Inflammatory macrophage (primary cell): ENCODE measurements at places on chromosomes 6 and 20.

DNA sequence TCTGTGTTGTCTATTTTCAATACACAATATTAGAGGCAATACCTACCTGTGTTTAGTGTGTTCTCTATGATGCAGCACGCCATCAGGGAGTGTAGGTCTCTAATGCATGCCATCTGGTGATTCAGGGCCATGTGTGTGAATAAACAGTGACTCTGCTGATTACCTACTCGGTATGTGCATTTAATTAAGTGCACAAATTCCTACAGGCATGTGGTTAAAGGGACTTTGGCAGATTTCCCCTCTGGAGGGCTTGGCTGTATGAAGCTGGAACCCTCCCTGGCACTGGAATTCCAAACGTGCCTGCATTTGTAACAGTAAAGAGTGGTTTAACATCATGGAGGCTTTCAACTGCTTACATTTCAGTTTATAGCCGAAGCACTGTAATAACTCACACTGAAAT lies 401.5 kb upstream of the SASH1 start:
- DNase-seq = no peak

GRCh38 chr6:147158881-147159280 lies 45.3 kb upstream of the STXBP5 start:
- DNase-seq = no peak

GRCh38 chr20:4090756-4091489 lies 75.6 kb upstream of the RNF24 start:
- DNase-seq = no peak

GRCh38 chr6:13934721-13935120 lies 10.0 kb downstream of the RNF182 start:
- DNase-seq = no peak

DNA sequence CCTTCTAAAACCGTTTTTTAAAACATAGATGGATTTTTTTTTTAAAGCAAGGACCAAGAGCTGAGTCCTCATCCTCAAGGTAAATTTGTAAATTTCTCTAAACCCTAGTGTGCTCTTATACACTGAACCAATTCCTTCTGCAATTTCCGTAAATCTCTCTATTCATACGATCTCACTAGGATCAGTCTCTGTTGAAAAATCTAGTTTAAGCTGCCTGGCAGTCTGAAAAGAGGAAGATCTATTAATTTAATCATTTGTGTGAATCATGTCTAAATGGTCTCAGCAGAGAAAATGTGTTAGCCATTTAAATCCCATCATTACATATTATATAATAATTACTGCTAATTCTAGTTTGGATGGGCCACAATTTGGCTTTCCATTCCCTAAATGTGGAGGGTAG lies 184.2 kb upstream of the TSHZ2 start:
- no peak for DNase-seq

GRCh38 chr6:31114970-31115849 lies 610 bp downstream of the PSORS1C1 start:
- no peak for DNase-seq

- DNase-seq = no peak
Observed at GRCh38 chr6:130368576-130368975, 2.8 kb downstream of the TMEM200A start.

- no peak for DNase-seq
Observed at GRCh38 chr6:56143796-56144195, 103.6 kb downstream of the COL21A1 start.

DNA sequence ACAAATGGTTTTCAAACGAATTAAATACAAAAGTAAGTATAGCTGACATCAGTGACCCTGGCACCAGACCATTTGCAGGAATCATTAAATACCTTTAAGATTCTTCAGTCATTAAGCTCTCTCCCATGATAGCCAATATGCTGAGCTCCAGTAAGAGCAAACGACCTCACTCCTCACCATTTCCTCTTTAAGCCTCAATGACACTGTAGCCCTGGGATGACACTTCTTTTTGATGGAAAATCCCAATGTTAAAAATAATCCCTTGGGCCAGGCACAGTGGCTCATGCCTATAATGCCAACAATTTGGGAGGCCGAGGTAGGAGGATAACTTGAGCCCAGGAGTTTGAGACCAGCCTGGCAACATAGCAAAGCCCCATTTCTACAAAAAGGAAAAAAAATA lies 3.3 kb upstream of the SGK1 start:
- DNase-seq = no peak

DNA sequence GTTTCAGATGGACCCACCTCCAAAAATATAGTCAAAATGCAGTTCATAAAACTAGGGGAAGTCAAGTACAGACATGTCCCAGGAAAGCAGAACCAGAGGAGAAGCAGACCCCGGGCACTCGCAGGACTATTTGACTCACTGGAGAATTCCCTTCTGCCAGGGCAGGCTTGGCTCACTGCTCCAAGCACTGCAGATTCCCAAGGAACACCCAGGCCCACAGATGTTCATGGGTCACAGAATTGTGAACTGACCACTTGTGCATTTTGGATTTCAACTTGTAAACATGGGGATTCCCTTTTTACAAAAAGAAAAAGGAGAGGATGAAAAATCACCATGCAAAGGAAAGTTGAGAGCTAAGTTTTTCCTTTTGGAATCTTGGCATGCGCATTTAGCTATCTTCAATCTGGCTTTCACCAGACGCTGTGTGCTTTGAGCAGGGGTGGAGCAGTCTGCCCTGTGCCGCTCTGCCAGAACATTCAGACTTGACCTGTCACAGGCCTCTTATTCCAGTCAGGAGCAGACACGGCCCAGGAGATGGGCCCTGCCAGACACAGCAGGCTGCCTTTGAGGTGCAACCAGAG lies 237.5 kb upstream of the TAB2 start:
- DNase-seq = peak; percentile 63

DNA sequence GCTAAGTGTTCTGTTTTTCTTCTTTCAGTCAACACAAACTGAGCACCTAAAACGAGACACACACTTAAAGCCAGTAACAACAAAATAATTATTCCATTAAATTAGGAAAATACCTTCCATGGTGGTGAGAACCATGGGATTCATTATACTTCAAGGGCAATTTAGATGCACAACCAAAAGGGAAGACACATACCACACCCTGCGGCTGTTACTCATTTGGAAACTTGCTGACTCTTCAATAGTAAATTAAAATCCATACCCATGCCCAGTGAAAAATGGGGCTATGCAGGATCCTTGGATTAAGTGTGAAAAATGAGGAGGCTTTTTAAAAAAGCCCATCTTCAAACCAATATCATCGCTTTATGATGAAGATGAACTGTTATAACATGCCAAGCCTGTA lies 142.7 kb downstream of the GJA10 start:
- DNase-seq = no peak

GRCh38 chr20:52056203-52057062 lies 135.1 kb downstream of the ZFP64 start:
- no peak for DNase-seq

DNA sequence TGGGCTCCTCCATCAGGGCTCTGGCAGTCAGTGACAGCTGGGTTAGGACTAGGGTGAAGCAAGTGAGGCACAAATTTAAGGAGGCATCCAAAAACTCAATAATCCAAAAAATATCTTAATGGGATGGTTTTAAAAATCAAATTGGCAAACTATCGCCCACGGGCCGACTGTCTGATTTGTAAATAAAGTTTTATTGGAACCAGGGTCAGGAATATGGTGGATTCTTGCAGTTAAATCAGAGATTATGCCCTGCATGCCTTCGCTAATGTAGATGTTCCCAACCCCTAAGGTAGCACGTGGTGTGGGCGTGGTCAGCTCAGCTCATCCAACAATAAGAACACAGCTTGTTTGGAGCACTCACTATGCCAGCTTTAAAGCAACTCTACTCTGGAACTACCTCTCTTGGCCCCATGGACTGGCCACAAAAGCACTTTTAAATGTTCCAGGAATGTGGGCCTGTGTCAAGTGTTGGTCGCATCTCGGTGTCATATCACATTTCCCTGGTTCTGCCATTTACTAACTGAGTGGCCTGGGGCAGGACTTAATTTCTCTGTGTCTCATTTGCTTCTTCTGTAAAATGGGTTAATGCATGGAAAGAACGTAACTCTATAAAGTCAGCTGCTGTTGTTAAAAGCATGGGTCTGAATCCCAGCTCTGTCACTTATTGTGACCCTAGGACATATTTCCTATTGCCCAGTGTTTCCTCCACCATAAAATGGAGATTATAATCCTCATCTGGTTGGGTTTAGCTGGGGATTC lies 7.0 kb downstream of the TP53RK start:
- no peak for DNase-seq

DNA sequence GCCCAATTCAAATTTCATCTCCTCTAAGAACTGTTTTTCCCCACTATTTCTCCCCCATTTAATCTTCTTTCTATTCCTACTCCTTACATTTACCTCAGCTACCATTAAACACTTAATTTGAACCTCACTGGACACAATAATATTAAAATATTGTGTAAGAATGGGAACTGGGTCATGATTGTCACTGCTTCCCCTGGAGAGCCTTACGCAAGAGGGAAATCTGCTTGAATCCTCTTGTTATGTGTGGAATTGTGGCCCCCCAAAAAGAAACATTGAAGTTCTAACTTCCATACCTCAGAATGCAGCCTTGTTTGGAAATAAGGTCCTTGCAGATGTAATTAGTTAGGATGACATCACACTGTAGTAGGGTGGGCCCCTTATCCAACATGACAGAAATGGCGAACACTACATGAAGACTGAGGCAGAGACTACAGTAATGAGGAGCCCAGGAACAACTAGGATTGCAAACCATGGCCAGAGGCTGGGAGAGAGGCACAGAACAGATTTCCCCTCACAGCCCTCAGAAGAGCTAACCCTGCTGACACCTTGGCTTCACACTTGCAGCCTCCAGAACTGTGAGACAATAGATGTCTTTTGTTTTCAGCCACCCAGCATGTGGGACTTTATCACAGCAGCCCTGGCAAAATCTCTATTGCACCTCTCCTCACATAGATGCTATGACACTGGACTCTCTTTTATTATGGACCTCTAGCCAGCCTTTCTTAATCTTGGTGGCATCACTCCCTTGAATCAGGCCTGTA lies 29.9 kb downstream of the HIVEP2 start:
- DNase-seq = no peak

- DNase-seq = no peak
Observed at GRCh38 chr20:11912013-11912658, 5.6 kb upstream of the BTBD3 start.

- no peak for DNase-seq
Observed at GRCh38 chr6:127951172-127951917, 50.5 kb upstream of the THEMIS start.

GRCh38 chr6:129893640-129894039 lies 32.5 kb upstream of the TMEM244 start:
- DNase-seq = peak; percentile 64

DNA sequence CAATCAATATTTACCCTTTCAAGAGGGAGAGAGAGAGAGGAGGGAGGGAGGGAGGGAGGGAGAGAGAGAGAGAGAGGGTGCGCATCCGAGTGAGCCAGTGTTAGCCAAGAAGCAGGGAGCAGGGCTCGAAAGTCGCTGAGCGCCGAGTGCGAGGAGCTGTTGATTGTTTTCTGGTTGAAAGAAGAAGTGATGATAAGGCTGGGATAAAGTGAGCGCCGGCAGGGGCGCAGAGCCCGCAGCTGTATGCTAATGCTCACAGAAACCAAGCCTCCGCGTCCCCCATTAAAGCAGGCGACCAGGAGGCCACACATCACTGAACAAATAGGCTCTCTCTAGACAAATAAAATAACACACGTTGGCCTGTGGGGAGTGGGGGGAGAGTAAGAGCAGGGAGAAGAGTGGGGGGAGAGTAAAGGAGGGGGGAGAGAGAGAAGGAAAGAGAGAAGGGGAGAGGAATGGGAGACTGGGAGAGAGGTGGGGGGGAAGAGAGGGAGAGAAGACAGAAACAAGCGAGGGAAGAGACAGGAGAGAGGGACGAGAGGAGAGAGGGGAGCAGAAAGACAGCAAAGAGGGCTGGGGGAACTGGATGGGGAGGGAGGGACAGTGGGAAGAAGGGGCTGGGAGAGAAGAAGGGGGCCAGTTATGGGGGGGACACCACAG lies 5.0 kb upstream of the INSM1 start:
- no peak for DNase-seq

GRCh38 chr6:113920663-113921267 lies 50.2 kb downstream of the HDAC2 start:
- peak; percentile 13 for DNase-seq

GRCh38 chr6:154986787-154987235 lies 8.3 kb upstream of the TIAM2 start:
- peak; percentile 12 for DNase-seq

GRCh38 chr6:163780994-163781393 lies 366.5 kb downstream of the QKI start:
- no peak for DNase-seq

DNA sequence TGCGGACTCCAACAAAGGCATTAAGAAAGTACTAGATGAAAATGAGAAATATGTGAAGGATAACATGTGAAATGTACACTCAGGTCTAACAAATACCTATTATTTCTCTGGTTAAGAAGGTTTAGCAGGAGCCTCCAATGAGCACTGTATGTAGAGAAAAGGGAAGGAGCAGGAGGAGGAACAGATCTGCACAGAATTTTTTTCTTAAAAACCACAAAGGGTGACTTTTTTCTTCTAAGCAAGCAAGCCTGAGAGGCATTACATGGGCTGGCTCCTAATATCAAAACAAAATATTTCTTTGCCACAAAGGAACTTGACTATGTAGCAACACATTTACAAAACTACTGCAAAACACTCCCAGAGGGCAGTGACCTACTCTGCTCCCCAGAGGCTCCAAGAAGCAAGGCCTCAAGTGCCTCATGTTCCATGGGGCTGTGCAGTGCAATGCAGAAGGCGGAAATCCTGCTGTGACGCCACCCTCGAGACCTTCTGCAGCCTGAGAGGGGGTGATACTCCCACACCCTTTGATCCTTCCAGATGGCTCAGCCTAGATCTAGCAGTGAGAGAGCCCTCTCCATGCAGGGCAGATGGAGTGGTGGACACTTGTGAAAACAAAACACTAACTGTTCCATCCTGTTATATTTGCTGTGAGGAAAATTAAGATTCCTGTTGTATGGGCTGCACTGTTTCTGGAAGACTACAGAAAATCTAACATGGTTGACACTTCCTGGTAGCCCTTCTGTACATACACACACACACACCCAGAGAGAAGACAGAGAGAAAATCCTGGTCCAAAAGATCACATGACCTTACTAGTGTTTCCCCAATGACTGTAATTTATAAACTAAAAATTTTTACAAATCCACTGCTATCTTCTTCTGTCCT lies 36.0 kb upstream of the SMIM29 start:
- peak; percentile 97 for DNase-seq

GRCh38 chr6:11601776-11602605 lies 64.4 kb downstream of the TMEM170B start:
- DNase-seq = no peak

- no peak for DNase-seq
Observed at GRCh38 chr20:56299362-56299761, 50.8 kb downstream of the MC3R start.
